ENCODE measurements at places on chromosomes 16 and 17.

- no peak for DNase-seq
These were observed 2.3 kb downstream of the MYH1 start for GRCh38 chr17:10516065-10516464.

GRCh38 chr17:82105882-82106687, 8.0 kb upstream of the FASN start:
- DNase-seq = peak; percentile 27

DNA sequence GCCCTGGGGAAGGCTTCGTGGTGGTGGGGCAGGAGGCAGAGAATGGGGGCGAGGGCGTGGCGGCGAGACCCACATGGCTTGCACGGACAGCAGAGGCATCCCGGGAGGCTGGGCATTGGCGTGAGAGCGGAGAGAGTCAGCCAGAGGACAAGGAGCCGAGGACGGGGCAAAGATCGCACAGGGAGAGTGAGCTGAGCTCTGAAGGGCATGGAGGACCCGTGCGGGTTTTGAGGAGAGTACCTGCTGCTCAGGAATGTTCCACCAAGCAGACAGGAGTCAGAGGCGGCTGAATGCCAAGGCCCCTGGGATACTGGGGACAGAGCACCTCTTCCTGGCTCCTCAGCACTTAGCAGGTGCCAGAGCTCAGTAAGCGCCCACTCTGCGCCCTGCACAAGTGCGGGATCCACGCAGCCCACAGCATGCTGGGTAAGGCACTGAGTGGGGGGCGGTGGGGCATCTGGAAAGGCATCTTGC, 47.8 kb downstream of the ARHGAP27 start:
- no peak for DNase-seq

DNA sequence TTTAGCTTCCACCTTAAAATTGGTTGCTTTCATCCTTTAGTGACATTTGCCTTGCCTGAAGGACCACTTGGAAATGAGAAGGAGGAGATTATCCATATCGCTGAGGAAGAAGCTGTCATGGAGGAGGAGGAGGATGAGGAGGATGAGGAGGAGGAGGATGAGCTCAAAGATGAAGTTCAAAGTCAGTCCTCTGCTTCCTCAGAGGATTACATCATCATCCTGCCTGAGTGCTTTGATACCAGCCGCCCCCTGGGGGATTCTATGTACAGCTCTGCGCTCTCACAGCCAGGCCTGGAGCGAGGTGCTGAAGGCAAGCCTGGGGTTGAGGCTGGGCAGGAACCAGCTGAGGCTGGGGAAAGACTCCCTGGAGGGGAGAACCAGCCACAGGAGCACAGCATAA, 11.5 kb upstream of the TMEM106A start:
- no peak for DNase-seq

GRCh38 chr16:75818491-75818890, 92.2 kb upstream of the CPHXL start:
- DNase-seq = no peak

DNA sequence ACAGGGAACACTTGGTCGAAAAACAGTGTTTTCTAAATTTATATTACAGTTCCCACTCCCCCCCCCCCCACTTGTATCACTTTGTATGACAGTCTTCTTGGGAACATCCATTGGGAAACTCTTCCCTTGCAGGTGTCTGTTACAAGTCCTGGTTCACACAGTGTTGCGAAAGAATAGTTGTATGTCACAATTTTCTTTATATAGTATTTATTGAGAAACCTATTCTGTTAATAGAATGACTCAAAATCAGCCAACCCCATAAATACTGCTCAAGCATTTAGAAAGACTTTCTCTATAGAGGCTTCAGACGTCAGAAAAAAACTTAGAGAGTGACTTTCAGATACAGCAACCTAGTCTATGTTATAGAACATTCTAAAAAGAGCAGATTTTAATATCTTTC, 414.4 kb downstream of the WWOX start:
- no peak for DNase-seq

DNA sequence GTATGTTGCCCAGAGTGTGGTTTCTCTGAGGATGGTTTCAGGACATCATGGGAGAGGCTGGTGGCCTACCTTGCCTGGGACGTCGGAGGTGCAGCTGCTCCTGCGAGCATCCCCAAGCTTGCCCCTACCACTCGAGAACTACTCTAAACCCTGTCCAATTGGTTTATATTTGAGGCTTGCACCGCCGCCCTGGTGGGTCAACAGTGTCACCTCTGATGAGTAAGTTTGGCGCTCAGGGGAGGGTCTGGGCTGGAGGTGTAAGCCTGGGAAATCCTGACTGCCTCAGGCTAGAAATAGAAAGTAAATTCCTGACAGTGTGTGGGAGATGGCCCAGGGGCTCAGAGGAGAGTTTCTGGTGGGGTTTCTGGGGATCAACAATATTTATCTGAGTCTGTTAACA, 48.2 kb downstream of the CCDC42 start:
- DNase-seq = no peak

GRCh38 chr16:50480206-50480605, 68.0 kb upstream of the NKD1 start:
- no peak for DNase-seq

DNA sequence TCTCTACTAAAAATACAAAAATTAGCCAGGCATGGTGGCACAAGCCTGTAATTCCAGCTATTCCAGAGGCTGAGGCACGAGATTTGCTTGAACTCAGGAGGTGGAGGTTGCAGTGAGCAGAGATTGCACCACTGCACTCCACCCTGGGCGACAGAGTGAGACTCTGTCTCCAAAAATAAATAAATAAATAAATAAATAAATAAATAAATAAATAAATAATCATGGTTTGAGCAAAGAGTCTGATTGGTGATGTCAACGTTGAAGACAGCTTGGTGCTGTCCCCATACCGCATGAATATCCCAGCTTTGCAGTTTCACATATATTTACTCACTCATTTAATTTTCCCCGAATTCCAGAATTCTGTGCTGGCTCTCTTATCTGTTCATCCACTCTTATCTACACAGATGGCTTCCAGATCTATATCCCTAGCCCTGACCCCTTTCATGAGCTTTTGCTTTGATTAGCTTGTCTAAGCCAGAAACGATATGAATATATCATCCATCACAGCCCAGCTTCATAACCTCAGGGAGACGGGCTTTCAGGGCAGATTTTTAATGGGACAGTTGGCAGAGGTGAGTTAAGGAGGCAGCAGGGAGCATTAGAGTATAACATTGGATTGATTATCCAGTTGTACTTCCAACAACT, 91.0 kb downstream of the SPACA3 start:
- no peak for DNase-seq

GRCh38 chr17:31062346-31062745, 32.4 kb upstream of the NF1 start:
- no peak for DNase-seq

DNA sequence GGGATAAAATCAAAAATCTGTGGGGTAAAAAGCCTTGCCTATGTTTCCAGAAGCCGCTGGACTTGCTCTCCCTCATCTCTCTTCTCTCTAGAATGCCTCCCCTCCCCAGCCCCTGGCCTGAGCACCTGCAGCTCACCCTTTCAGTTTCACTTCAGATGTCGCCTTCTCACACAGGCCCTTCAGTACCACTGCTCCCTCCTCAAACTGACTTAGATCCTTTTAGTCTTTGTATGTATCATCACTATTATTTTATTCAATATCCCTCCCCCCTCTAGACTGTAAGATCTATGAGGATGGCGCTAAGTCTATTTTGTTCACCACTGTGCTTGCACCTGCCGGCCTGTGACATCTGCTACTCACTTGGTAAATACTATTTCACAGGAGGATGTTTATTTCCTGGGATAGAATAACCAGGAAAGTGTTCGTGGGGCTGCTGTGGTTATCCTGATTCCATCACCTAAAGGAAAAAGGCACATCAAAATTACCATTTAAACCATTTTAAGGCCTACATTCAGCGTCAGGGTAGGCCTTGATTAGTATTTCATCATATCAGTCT, 122.3 kb downstream of the MRTFB start:
- DNase-seq = no peak

- DNase-seq = peak; percentile 27
These were observed at the start of gene C1QTNF1 for GRCh38 chr17:79023886-79024771. C1QTNF1 (plus strand) TSS chr17:79024169; CDS start chr17:79043969, 19,800 bp downstream.

DNA sequence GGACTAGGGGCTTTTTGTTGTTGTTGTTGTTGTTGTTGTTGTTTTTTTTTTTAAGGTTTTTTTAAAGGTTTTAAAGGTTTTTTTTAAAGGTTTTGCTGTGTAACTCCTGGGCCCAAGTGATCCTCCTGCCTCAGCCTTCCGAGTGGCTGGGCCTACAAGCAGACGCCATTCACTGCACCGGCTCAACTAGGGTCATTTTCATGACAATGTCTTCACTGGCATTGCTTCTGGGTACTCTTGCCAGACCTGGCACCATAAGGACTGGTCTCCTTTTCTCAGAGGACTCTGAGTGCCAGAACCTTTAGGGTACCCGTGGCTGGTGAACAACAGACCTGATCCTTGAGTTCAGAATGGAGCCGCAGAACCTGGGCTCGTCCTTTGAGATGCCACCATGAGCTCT, 20.4 kb downstream of the POLR3E start:
- DNase-seq = no peak

DNA sequence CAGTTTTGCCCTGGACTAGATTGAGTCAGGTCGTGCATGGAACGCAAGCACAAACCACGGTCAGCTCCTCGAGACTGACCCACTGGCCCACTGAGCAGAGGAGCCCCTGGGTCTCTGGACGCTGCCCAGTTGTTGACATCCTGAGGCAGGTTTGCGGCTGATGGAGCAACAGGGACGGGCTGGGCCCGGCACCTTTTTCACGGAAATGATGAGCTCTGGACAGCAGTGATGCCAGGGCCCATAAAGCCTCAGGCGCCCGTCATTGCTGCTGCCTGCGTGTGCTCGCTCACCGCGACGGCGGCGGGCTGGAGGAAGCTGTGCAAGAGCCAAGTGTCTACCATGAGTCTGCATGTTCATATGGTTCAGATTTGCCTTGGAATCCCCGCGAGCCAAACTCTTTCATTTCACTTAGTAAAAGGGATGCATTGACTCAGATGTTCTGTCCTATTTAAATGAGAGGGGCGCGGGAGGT, 30.8 kb upstream of the CRISPLD2 start:
- DNase-seq = no peak

- no peak for DNase-seq
These were observed 425.3 kb downstream of the CA10 start for GRCh38 chr17:51733166-51733565.

- DNase-seq = peak; percentile 67
These were observed 8.2 kb downstream of the USP22 start for GRCh38 chr17:21034340-21035235.

DNA sequence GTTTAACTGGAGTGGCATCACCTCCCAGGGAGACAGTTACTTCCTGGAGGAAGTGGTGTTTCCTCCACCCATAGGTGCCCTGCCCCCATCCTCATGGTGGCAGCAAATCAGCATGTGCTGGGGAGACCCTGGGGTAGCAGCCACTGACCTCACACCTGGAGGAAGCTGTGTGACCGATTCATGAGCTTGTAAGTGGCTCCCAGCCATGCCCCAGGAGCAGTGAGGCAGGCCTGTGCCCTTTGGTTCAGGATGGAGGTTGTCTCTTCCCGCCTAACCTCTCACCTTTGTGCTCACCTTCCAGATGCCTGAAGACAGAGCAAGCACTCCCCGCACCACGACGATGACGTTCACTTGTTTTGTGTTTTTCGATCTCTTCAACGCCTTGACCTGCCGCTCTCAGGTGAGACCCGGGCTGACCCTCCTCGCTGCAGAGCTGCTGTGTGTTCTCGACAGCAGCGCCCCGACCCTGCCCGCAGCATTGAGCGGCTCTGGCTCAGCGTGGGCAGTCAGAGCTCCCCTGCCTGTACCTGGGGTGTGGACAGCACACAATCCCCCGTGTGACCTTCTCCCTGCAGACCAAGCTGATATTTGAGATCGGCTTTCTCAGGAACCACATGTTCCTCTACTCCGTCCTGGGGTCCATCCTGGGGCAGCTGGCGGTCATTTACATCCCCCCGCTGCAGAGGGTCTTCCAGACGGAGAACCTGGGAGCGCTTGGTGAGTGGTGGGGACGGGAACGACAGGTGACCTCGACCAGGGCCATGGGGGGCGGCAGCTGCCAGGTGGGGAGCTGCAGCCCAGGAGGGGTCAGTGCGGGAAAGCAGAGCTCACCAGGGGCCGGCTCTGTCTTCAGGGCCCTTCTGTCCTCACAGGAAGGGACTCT, 42.8 kb downstream of the MEAK7 start:
- DNase-seq = no peak

GRCh38 chr17:72764632-72765041, 327.9 kb downstream of the SLC39A11 start:
- no peak for DNase-seq

DNA sequence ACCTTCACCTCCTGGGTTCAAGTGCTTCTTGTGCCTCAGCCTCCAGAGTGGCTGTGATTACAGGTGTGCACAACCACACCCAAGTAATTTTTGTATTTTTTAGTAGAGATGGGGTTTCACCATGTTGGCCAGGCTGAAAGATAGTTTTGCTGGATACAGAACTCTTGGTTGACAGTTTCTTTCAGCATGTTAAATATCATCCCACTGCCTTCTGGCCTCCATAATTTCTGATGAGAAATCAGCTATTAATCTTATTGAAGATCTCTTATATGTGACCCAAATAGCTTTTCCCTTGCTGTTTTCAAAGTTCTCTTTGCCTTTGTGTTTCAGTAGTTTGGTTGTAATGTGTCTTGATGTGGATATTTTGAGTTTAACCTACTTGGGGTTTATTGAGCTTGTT, 50.3 kb upstream of the BRD7 start:
- DNase-seq = no peak

GRCh38 chr16:26830428-26831127, 236.1 kb upstream of the C16orf82 start:
- no peak for DNase-seq

Data from naive thymus-derived CD8-positive, alpha-beta T cell (primary cell).